ENCODE measurements at places on chromosomes 7 and 10.

DNA sequence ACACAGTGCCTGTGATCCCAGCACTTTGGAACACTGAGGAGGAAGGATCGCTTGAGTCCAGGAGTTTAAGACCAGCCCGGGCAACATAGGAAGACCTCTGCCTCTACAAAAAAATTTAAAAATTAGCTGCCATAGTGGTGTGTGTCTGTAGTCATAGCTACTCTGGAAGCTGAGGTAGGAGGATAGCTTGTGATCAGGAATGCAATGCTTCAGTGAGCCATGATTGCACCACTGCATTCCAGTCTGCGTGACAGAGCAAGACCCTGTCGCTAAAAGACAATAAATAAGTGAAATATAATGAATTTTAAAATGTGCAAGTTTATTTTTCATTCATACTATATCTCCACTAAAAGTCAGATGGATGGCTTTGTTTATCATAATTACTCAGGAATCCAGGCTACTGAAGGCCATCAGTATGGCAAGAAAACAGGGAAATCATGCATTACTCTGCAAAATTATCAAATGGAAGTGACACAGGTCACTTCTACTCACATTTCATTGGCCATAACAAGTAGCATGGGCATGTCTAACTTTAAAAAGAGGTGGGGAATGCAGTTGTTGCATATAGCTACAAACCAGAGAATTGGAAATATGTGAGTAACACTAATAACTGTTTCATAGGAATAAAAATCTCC lies 32.9 kb upstream of the FAM3C start:
- no peak for DNase-seq

GRCh38 chr10:113052076-113052830 lies 102.2 kb downstream of the TCF7L2 start:
- no peak for DNase-seq

- DNase-seq: no peak
Measured at GRCh38 chr10:127715782-127716378, 21.1 kb upstream of the FOXI2 start.

DNA sequence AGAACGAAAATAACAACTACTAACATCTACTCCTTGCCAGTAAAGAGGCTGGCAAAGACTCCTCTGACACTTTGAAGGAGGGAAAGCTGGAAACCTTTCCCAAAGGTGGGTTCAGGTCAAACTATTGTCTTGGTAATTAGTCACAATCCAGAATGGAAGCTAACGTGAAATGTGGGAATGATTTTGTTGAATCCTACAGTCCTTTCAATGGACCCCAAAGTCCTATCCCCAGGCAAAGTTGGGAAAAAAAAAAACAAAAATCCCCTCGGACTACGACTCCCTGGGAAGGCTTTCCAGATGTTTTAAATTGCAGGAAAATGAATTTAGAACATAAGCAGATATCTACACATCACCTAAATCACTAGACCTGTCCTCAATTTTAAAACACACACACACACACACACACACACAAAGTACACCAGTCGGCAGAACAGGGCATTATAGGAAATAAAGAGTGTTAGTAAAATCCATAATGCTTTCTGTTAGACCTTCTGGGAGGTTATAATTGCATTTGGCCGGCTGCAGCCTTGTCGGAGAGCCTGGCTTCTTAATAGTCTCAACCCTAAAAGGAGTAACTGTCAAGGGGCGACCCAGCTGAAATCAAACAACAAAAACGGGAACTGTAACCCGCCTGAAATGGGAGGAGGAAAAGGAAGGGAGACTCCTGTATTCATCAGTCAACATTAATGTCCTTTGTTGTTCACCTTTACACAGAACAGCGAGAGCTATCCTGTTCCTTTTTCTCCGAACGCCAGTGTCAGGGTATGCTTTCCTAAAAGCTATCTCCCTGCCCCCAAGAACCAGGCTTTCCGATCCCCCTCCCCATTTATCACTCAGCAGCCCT lies 1.5 kb downstream of the DOCK4 start:
- DNase-seq: peak; percentile 21

DNA sequence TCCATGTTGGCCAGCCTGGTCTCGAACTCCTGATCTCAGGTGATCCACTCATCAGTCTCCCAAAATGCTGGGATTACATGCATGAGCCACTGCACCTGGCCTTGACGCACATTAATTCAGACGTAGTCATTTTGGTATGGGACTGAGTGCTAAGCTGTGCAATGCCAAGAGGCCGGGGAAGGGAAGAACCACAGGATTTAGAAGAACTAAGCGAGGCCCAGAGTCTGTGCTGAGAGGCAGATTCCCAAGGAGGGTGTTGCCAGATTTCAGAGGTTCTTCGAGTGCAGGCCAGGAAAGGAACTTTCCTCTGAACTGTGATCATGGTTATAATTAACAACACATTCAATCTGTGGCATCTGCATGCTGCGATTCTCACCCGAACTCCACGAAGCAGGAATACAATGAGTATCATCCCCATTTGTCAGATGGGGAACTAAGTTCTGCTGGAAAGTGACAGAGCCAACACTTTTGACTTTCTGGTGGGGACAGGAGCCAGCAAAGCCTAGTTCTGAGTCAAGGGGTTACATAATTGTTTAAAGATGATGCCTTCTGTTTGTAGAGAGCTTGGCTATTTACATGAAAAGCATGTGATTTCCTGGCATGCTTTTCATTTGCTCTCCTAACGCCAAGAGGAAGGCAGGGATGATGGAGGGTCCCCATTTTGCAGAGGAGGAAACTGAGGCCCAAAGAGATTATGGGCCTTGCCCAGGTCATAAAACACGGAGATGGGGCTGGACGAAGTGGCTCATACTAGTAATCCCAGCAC lies 6.2 kb upstream of the ZAN start:
- DNase-seq: peak; percentile 25

DNA sequence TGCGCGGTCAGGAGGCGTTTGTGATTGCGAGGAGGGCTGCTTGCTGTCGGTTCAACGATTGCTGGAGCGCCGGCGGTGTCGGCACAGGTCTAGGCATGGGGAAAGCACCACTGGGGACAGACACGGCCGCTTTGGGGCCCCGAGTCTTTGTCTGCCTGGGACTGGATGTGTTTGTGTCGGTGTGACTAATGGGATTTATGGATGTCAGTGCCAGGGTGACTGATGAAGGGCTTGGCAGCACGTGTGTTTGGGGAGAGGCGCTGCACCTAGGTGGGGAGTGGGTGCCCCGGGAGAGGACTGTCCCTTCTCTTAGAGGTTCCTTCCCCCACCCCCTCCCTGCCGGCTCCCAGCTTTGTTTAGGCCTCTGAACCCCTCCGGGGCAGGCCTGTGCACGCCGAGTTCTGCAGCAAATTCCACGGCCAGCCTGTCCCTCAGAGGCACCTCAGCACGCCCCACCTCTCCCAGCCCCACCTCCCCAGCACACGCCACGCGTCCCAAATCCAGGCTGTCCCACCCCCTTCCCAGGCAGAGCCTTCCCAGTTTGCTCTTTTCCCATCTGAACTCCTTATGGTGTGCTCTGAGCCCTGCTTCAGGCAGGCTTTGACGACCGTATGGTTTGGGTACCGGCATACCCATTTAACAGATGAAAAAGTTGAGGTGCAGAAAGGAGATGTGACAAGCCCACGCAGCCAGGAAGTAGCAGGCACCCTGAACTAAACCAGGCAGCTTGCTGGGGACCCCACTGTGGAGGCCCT lies 6.4 kb upstream of the TNRC18 start:
- no peak for DNase-seq

DNA sequence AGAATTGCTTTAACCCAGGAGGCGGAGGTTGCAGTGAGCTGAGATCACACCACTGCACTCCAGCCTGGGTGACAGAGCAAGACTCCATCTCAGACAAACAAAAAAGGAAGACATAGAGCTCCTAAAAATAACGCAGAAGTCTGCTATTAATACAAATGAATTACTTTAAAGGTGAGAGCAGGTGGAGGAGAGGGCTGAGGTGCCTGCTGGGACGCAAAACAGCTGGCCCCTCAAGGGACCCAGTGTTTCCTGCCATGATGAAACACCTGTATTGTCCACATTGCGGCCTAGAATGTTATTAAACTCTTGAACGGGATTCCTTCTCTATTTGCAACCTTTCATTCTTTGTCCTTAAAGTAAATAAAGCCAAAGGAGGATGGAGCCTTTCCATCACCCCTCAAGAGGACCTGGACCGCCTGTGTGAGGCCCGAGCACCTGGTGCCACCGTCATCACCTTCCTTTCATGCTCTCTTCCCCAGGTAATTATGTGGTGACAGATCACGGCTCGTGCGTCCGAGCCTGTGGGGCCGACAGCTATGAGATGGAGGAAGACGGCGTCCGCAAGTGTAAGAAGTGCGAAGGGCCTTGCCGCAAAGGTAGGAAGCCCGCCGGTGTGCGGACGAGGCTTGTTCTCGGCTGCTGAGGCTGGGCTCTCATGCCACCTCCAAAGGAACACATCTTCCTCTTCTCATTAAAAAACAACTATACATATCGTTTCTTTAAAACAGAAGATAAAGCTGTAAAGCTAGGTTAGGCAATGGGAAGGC lies 136.7 kb downstream of the EGFR start:
- no peak for DNase-seq

DNA sequence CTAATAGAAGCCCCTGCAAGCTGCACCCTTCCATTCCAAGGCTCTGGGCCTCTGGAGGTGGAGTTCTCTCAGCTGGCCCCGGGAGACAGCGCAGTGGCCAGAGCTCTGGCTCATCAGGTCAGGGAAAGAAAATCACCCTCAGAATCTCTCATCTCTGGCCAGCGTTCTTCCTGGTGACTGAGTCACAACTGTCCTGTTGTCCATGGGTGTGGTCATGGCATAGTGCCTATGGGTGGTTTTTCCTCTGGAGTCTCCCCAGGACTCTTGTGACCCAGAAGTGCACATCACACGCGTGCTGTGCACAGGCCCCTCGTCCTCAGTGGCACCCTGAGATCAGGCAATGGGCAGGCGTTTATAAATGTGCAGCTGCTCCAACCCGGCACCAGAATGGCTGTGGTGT lies 27.4 kb upstream of the FXYD4 start:
- DNase-seq: peak; percentile 55

DNA sequence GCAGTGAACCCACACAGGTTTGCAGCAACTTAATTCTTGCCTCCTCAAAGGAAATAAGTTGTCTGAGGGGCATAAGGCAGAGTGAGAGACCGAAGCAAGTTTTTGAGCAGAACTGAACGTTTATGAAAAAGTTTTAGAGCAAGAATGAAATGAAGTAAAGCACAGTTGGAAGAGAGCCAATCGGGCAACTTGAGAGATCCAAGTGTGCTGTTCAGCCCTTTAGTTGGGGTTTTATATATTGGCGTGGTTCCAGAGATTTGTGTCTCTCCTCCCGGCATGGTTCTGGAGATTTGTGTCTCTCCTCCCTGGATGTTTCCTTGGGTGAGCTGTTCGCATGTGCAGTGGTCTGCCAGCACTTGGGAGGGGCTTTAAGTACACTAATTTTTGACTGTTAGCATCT lies 141.4 kb upstream of the DGKB start:
- DNase-seq: no peak

DNA sequence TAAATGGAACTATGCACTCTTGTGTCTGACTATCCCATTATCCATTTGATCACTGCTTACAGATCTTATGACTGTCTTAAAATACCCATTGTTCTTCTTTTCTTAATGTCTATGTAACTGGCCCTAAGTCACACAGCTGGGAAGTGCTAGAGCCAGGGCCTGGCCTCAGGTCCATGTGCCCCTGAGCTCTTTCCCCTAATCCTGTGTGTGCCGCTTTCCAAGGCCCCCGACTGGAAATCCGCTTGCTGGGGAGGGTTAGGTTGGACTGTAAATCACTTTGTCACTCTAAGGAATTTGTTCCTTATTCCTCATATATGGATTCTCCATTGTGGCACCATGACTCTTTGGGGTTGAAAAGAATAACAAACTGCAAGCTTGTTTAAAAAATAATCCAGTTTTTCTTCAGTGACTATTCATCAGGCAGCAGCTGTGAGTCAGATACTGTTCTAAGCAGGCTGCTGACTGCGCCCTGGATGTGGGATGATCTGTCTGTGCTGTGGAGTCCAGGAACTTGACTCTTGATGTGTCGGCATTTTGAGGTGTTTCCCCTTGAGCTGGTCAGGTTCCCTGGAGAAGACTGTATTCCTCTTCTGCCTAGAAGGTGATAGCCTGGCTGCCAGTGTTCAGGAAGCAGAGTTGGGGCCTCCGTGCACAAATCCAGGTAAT lies 236.3 kb downstream of the SDK1 start:
- DNase-seq: peak; percentile 60

DNA sequence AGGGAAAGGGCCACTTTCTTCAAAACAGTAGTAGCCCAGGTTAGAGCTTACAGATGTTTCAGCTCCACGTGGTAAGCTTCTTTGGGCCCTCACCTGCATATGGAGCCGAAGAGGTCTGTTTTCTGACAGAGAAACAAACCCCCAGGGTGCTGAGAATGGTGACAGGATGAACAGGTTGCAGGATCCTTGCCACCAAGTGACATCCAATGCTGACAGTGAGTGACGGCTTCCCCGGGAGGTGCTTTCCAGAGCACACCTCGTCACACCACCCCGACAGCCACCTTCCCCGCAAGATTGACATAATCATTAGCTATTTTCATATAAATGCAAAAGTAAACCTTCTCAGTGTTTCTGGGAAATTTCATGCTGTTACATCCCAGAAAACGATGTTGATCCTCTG lies 109.3 kb upstream of the BTBD16 start:
- DNase-seq: no peak

DNA sequence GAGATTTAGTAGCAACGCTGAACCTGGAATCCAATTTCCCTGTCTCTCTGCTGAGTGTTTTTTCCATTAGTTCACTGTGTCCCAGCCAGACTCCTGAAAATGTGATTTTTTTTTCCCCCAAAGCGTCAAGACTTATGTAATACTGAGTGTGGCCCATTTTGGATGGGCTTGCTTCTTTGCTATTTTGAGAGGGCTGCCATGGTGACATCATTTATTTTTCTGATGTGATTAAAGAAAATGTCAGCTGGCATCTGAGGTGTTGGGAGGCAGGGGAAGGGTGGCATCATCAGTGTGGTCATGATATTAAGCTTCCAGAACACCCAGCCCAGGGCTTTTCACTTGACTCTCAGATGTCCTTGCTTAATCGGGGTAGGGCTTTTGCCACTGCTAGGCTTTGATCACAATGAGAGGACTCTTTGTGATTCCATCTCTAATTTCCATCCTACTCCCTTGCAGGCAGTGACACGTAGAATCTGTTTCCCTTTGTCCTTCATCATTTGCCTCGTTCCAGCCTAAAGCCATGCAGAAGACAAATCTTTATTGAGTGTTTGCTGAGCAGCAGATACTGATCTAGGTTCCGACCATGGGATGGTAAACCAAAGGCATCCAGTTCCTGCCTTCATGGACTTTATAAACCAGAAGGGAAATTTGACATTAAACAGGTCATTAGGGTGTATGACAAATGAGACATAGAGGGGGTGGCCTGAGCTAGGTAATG lies 7.4 kb downstream of the ZNF365 start:
- DNase-seq: no peak

GRCh38 chr10:59125666-59126065 lies 50.8 kb upstream of the PHYHIPL start:
- no peak for DNase-seq

DNA sequence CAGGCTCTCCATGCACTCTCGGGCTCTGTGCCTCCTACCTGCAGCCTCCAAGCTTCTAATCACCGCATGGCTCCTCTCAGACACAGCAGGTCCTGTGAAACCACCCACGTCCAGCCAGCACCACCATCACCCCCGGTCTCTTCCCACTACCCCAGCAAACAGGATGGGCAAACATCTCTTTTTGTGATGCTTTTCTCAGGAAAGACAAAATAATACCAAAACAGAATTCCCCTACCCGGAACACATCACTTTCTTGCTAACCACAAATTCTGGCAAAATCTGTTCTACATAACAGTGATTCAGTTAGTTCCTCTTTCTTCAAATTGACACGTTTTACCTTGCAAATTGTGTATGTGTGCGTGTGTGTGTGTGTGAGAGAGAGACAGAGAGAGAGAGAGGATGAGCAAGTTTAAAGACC lies 6.5 kb downstream of the SNX8 start:
- DNase-seq: no peak

GRCh38 chr10:16773334-16773733 lies 43.9 kb downstream of the RSU1 start:
- DNase-seq: no peak

Data from A172 (cell line).